ENCODE measurements at places on chromosomes 7 and 10. TPM values are rescaled to one million over a fixed set of nuclear protein-coding genes. Genes with fewer than 3 reads are reported as not detected.

The GNG11 gene
- total RNA-seq: 5.5 TPM

The SPACDR gene
- total RNA-seq: not detected

The CPEB3 gene
- 11.9 TPM for total RNA-seq

The FAM25C gene
- total RNA-seq: not detected

DNA sequence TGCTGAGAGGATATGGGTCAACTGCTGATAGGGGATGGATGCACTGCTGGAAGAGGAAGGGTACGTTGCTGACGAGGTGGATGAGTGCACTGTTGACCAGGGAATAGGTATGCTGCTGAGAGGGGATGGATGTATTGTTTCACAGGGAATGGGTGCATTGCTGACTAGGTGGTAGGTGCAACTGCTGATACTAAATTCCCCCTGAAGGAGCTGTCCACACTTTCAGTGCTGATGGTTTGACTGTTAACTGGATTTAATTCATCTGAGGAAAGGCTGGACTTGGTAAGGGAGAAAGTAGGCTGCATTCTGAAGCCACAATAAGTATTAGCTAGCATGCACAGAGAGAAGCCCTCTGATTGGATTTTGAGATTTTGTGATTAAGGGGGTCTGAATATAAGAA lies 1196.8 kb upstream of the PHF14 start:
- H3K27ac ChIP-seq: no peak overlapping the region
- H3K4me3 ChIP-seq: no peak overlapping the region
- no peaks in the 10 kb centered on the region for H3K27me3 ChIP-seq
- no peaks in the 10 kb centered on the region for H3K4me1 ChIP-seq
- DNase-seq: no peak
- H3K36me3 ChIP-seq: no peaks in the 10 kb centered on the region

- H3K4me1 ChIP-seq: peaks cover 10% of the 10 kb centered on the region
- H3K27ac ChIP-seq: peak overlapping the region; percentile 56
- no peak for DNase-seq
- no peak overlapping the region for H3K4me3 ChIP-seq
- no peaks in the 10 kb centered on the region for H3K36me3 ChIP-seq
- H3K27me3 ChIP-seq: no peaks in the 10 kb centered on the region
These were observed 54.5 kb downstream of the PIP4K2A start for GRCh38 chr10:22659866-22660265.

- H3K4me3 ChIP-seq: no peak overlapping the region
- no peaks in the 10 kb centered on the region for H3K36me3 ChIP-seq
- H3K4me1 ChIP-seq: peaks cover 7% of the 10 kb centered on the region
- no peak for DNase-seq
These were observed 58.1 kb upstream of the DGKI start for GRCh38 chr7:137904833-137905232.

DNA sequence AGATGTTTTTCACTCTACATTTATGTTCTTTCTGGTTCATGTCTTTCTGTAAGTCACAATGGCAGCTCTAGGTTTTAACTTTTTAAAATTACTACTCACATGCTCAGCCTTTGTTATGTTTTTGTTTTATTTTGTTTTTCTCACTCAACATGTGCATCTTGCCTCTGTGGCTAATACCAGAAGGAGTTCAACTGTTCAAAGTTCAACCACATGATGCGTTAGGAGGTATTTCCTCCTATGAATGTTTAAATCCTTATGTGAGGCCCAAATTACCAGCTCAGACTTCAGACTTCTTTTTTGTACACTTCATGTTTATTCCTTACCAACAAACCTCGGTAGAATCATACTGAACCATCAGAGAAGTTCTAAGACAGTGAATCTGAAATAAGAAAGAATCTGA lies 151.6 kb downstream of the MALRD1 start:
- H3K36me3 ChIP-seq: peaks cover 6% of the 10 kb centered on the region
- H3K4me3 ChIP-seq: no peak overlapping the region
- H3K27ac ChIP-seq: no peak overlapping the region
- no peak for DNase-seq
- H3K27me3 ChIP-seq: no peaks in the 10 kb centered on the region
- no peaks in the 10 kb centered on the region for H3K4me1 ChIP-seq

DNA sequence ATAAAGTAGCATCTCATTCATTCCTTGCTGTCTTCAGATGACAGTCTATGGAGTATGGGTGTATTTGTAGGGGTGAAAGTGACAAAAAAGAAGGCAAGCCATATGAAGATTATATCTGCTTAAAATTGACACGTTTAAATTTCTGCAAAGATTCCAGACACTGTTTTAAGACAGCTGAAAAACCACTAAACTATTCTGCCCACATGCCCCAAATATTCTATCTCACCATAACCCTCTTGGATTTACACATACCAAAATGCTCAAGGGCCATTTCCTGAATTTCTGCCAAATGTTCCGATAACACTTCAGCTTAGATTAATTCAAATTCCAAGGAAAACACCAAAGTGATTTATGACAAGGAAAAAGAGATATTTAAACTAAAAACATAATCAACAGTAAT lies 99.9 kb upstream of the IL6 start:
- H3K27me3 ChIP-seq: no peaks in the 10 kb centered on the region
- H3K36me3 ChIP-seq: no peaks in the 10 kb centered on the region
- no peak for DNase-seq
- no peak overlapping the region for H3K4me3 ChIP-seq

- no peaks in the 10 kb centered on the region for H3K4me1 ChIP-seq
- DNase-seq: no peak
- H3K27ac ChIP-seq: no peak overlapping the region
These were observed 36.8 kb downstream of the WIPF3 start for GRCh38 chr7:29843093-29843492.

DNA sequence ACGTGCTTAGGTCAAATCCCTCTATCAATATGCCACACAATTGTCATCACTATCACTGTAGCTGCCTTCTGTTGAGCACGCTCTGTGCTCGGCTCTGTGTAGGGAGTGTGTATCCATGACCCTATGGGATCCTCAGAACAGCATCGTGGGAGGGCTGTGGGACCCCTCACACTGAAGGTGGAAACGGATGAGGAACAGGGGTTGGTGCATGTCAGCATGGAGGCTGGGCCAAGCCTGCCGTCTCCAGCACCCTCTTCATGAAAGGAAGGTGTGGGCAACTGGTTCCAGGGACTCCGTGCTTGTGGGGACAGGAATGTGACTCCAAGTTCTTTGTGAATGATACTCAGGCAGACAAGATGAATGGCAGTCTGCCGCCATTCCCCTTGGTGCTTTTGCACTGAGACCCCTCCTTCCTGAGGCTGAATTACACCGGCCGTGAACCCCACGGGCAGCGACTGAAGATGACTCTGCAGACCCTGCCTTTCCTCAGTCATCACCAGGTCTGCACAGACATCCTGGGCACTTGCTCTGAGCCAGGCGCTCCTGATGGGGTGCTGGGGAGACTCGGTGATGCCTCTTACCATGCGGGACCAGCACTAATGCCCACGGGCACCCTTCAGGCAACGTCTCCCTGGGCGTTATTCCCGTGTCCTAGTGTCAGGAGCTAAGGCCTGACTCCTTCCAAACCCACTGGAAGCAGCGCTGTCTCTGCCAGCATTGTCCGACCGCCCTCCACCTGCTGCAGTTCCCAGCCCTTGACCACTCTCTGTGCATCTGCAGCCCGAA lies 495.2 kb downstream of the TCERG1L start:
- no peaks in the 10 kb centered on the region for H3K4me1 ChIP-seq
- no peaks in the 10 kb centered on the region for H3K36me3 ChIP-seq
- H3K27me3 ChIP-seq: no peaks in the 10 kb centered on the region
- no peak overlapping the region for H3K4me3 ChIP-seq
- H3K27ac ChIP-seq: no peak overlapping the region

GRCh38 chr7:148973256-148973655 lies 55.0 kb downstream of the PDIA4 start:
- no peaks in the 10 kb centered on the region for H3K27me3 ChIP-seq
- H3K36me3 ChIP-seq: no peaks in the 10 kb centered on the region
- DNase-seq: no peak
- no peak overlapping the region for H3K4me3 ChIP-seq
- H3K4me1 ChIP-seq: no peaks in the 10 kb centered on the region

- H3K36me3 ChIP-seq: no peaks in the 10 kb centered on the region
- no peak for DNase-seq
- H3K27ac ChIP-seq: no peak overlapping the region
- H3K4me1 ChIP-seq: no peaks in the 10 kb centered on the region
- H3K4me3 ChIP-seq: no peak overlapping the region
- H3K27me3 ChIP-seq: no peaks in the 10 kb centered on the region
These were observed 205.8 kb downstream of the FRMD4A start for GRCh38 chr10:14124941-14125340.

DNA sequence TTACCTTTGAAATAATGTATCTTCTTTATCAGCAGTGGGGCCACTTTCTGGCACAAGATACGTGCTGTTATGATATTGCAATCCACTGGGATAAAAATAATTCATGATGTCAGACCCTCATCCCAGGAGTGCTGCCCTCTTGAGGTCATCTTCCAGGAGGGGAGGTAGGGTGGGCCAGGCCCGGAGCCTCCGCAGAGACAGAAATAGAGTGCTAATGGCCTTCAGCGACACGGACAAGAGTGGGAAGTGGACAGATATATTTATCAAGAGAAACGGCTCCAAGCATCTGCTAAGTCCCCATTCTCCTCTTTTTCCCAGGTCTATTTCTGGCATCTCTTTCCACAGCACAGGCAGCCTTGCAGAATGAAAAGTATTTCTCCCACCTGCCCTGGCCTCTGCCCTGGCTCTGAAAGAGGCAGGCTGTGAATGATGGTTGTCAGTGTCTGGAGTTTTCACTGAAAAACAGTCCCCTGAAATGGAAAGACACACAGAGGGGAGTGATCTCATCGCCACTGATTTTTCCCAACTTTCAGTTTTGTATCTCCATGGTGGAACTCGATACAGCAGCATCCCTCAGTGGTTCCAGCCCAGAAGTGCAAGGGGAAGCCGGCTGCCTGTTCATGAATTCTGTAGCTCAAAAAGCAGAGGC lies 251.7 kb upstream of the MYO3A start:
- no peak overlapping the region for H3K27ac ChIP-seq
- H3K4me1 ChIP-seq: no peaks in the 10 kb centered on the region

GRCh38 chr7:137937202-137937560 lies 64.7 kb downstream of the CREB3L2 start:
- H3K27me3 ChIP-seq: no peaks in the 10 kb centered on the region
- no peaks in the 10 kb centered on the region for H3K36me3 ChIP-seq
- peak overlapping the region; percentile 64 for H3K27ac ChIP-seq
- H3K4me1 ChIP-seq: peaks cover 19% of the 10 kb centered on the region

GRCh38 chr7:74586258-74587175 lies 71.0 kb upstream of the GTF2I start:
- H3K27me3 ChIP-seq: no peaks in the 10 kb centered on the region
- H3K36me3 ChIP-seq: peaks cover 3% of the 10 kb centered on the region
- peak overlapping the region; percentile 1 for H3K27ac ChIP-seq
- no peak overlapping the region for H3K4me3 ChIP-seq
- no peaks in the 10 kb centered on the region for H3K4me1 ChIP-seq
- no peak for DNase-seq

- DNase-seq: peak; percentile 18
- H3K27me3 ChIP-seq: no peaks in the 10 kb centered on the region
- H3K4me1 ChIP-seq: peaks cover 31% of the 10 kb centered on the region
- H3K36me3 ChIP-seq: no peaks in the 10 kb centered on the region
These were observed 64.6 kb downstream of the MKI67 start for GRCh38 chr10:128061306-128062300.

GRCh38 chr10:116688741-116689495 lies 53.4 kb downstream of the HSPA12A start:
- H3K27me3 ChIP-seq: no peaks in the 10 kb centered on the region
- no peaks in the 10 kb centered on the region for H3K4me1 ChIP-seq
- H3K27ac ChIP-seq: no peak overlapping the region
- H3K36me3 ChIP-seq: no peaks in the 10 kb centered on the region

- no peaks in the 10 kb centered on the region for H3K4me1 ChIP-seq
- no peak overlapping the region for H3K27ac ChIP-seq
- H3K4me3 ChIP-seq: no peak overlapping the region
- DNase-seq: no peak
- no peaks in the 10 kb centered on the region for H3K36me3 ChIP-seq
These were observed 115.2 kb downstream of the HIP1 start for GRCh38 chr7:75623390-75624133.

DNA sequence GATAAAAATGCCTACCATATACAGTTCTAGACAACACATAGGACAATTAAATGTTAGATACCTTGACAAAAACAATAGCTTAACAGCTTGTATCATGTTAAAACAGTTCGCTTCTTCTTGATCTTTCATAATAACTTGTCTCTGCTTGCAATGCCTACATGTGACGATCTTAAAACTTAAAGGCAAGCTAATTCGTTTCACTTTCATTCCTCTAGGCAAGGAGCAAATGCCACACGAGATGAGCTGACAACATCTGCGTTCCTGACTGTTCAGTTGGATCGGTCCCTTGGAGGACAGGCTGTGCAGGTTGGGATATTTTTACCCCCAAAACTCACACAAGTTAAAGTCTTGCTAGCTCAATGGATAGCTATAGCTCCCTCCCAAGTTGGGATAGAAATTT lies 51.6 kb upstream of the ARL4A start:
- no peak overlapping the region for H3K27ac ChIP-seq
- no peaks in the 10 kb centered on the region for H3K4me1 ChIP-seq
- peaks cover 41% of the 10 kb centered on the region for H3K36me3 ChIP-seq
- H3K4me3 ChIP-seq: peak overlapping the region; percentile 13

DNA sequence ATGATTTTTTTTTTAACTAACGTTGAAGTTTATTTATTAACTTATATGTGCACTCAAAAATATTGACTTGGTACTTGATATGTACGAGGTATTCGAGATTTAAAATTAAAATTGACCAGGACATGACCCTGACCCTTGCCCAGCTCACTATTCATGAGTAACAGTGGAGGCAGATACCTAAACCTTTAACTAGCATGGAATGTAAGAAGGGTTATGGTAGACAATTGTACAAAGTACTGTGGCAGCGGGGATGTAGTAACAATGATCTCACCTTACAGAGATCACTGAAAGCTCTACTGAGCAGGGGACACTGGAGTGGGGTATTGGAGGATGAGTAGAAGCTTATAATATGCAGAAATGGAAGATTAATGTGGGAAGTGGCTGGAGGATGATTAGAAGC lies 60.8 kb downstream of the ADRA2A start:
- H3K4me3 ChIP-seq: no peak overlapping the region
- H3K4me1 ChIP-seq: no peaks in the 10 kb centered on the region
- H3K27ac ChIP-seq: no peak overlapping the region
- DNase-seq: no peak
- no peaks in the 10 kb centered on the region for H3K27me3 ChIP-seq

DNA sequence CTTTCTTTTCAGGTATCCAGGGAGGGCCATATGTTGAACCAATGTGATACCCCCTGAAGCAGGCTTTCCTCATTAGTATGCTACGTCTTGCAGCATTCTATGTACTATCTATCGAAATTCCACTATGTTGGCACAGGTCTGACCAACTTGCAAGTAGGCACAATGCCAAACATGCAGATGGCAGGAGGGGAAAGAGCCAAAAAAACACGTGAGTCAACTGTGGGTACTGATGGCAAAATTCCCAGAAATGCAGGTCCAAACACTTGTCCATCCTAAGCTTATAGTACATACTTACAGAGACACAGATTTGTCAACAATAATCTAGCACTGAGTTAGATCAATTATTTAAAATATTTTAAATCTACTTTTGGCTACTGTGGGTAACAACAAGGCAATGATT lies 394.9 kb downstream of the DGKB start:
- H3K4me3 ChIP-seq: no peak overlapping the region
- no peaks in the 10 kb centered on the region for H3K4me1 ChIP-seq
- H3K36me3 ChIP-seq: no peaks in the 10 kb centered on the region
- H3K27ac ChIP-seq: no peak overlapping the region
- DNase-seq: no peak
- no peaks in the 10 kb centered on the region for H3K27me3 ChIP-seq

- H3K27me3 ChIP-seq: no peaks in the 10 kb centered on the region
- no peak for DNase-seq
- no peak overlapping the region for H3K4me3 ChIP-seq
These were observed 2.4 kb downstream of the BLVRA start for GRCh38 chr7:43760861-43761260.
